SK-N-SH treated with all-trans-retinoic acid at 6 μM for 48 hours (cell line): ENCODE measurements at places on chromosomes 3 and 15.
A peak's percentile ranks its signal among the peaks of the same experiment; 100 is the strongest.

- ATAC-seq: no peak
These were observed 55.6 kb upstream of the TBC1D5 start for GRCh38 chr3:17798000-17798399.

GRCh38 chr15:71612397-71612722, 198.0 kb upstream of the NR2E3 start:
- ATAC-seq: no peak

- peak; percentile 56 for ATAC-seq
These were observed 4.8 kb downstream of the PAQR9 start for GRCh38 chr3:142958707-142959106.

- ATAC-seq: peak; percentile 66
These were observed 3.5 kb upstream of the MTFMT start for GRCh38 chr15:65032801-65033537.

DNA sequence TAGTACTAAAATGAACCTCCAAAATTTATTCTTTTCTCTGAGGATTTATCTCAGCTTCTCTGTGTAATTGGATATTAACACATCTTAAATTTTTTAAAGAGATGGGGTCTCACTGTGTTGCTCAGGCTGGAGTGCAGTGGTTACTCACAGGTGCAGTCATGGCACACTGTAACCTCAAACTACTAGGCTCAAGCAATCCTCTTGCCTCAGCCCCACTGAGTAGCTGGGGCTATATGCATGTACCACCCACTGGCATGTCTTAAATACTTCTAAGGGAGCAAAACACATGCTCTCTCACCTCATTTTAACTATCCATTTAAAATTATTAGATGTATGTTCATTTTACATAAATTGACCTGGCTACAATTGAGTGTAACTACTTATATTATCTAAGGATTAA, 11.3 kb upstream of the TMEM87A start:
- ATAC-seq: no peak

GRCh38 chr15:70596354-70597055, 166.9 kb downstream of the UACA start:
- peak; percentile 83 for ATAC-seq

GRCh38 chr3:172692751-172693338, 18.0 kb downstream of the NCEH1 start:
- ATAC-seq: no peak

DNA sequence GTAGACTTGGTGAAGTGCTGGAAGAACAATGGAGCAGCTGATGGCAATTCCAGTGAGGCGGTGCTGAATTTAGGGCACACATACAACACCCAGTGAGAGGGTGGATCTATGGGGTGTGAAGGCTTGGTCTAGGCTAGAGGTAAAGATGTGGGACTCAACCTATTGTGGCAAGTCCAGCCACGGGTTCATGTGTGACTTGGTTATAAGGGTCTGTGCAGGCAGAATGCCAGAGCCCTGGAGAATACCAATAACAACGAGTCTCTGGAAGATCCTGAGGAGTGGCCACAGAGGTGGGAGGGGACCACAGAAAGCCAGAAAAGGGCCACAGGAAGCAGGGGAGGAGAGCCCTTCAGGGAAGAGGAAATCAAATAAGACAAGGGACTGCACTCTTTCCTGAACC, 55.0 kb downstream of the VGLL4 start:
- no peak for ATAC-seq

GRCh38 chr3:196651819-196652218, 12.3 kb downstream of the NRROS start:
- no peak for ATAC-seq

GRCh38 chr3:134656211-134656800, 5.5 kb upstream of the KY start:
- no peak for ATAC-seq

DNA sequence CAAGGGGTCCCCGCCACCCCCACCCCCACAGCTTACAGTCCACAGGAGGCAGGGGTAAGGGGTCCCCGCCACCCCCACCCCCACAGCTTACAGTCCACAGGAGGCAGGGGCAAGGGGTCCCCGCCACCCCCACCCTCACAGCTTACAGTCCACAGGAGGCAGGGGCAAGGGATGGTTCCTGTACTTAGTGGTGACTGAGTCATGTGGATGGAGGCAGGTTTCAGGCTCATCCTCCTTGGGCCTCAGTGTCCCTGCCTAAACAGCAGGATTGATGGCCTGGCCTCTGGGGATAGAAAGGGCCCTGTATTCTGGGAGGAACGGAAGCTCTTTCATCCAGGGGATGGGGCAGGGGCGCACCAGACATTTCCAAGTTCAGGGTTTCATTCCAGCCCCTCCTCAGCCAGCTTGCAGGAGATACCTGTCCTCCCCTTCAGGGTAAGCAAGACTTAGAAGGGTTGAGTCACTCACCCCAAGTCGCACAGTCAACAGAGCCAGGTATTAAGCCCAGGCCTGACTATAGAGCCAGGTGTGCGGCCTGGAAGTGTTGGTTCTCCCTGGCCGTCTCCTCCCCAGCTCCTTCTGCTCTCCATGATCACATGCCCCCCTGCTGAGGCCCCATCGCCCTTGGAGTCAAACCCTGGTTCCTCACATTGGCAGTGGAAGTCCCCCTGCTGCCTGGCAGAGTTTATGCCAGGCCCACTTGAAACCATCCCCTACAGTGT, 12.5 kb downstream of the CSK start:
- no peak for ATAC-seq

DNA sequence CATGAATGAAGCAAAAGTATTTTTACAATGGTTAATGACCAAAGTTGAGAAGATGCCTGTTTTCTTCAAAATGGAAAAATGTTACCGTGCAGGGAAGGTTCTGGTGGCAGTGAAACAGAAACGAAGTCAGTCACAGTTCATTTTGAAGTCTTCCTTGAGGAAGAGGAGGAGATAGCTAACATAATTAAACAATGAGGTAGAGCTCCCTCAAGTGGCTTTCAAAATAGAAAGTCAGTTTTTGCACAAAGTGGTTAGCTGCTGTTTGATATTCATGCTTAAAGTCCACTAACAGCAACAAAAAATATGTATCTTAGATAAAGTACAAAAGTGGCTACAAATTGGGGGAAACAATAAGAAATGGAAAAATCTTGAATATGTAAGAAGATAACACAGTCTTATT, 87.3 kb downstream of the TFG start:
- ATAC-seq: 0 out of 3 replicates have a peak, but pooled peaks have one; percentile 30

DNA sequence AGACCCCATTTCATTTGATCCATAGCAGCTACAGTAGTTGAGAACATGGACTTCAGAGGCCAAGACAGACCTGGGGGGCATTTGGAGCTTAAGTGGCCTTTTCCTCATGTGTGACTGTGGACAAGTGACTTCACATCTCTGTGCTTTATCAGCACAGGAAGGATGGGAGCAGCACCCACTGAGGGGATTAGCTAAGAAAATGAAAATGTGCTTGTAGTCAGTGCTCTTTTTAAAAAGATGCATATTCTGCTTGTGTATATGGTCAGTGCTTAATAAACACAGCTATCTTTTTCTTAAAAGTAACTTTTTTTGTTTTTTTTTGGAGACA, 34.5 kb downstream of the SLC6A6 start:
- no peak for ATAC-seq

DNA sequence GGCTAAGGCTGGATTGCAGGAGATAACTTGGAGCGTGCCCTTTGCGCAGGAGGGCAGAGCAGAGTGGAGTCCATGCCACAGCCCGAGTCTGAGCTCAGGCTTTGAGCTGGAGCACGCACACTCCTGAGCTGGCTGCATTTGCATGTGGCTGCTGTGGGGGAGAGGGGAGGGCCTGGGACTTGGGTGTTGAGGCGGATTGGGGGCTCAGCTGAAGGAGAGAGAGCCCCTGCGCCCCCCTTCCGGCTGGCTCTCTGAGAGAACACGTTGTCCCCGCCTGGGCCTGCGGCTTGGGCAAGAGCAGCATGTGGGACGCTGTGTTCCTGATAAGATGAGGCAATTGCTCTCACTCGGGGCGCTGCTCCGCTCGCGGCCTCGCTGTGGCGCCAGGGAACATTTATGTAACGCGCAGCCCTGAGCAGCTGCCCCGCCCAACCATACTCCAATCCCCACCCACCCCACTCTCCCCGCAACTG, 39.1 kb downstream of the KLF13 start:
- peak; percentile 77 for ATAC-seq
